ENCODE measurements at places on chromosomes 5 and 9.

DNA sequence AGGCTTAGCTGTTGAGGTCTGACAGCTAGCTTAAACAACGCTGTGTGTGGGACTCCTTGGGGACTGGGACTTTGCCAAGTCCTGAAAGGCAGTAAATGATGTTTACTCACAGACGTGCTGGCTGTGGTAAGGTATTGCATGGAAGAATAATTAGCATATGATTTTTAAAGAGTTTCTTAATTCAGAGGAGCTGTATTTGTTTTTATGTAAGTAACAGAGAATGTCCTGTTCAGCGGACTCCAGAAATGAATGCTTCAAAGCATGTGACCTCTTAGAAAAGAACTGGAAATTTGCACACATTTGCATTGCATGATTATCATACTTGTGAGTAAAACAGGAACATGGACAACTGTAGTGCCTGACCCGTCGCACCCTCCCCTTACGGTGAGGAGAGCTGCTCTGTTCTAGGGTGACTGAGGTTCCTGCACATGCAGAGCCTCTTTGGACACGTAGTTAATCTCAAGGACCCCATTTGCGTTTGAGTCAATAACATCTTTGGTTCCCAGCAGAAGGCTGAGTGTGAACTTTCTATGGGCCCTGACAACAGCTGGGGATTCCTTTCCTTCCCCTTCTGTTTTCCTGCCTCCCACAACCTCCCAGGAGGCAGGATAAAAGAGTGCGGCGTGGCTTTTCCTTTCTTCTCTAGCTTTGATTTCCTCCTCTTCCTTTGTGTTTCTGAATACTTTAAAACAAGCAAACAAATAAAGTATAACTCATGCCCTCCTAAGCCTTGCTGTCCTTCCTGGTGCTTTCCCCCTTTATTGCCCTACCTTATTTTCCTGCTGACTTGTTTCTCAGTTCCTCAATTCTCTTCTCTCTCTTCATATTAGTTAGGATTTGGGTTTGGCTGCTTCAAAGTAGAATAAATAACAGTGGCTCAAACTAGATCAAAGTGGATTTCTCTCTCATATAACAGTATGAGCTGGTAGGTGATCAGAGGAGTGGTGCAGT is 157.2 kb upstream of the CD180 start:
- DNase-seq = no peak

DNA sequence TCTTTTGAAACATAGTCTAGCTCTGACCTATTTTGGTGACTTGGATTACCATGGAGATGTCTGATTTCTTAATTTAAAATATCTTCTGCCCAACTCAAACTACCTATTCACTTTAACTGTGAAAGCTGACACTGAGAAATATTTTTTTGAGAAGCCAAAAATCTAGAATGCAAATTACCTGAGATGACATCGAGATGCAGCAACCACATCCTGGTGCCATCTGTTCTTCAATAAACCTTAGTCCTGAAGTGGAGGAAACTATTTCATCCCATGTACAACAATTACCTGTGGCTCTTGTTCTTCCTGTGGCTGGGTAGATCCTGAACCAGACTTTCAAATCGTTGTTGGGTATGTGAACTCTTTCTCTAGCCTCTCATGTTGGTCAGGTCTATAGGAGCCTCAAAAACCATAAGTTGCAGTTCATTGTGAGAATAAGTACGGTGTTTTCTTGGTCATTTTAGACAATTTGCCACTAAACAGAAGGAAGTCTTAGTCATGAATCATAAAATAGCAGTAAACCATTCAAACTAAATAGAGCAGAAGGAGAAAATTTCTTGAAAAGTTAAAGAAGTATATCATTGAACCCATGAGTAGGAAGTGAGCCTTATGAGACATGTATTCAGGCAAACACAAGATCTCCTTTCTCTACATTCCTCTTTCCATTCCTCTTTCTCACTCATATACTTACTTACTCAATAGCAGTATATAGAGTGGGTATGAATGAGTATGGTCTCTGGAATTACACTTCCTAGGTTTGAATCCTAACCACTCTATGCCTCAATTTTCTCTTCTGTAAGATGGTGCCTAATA is 176.0 kb downstream of the HMHB1 start:
- DNase-seq = no peak

DNA sequence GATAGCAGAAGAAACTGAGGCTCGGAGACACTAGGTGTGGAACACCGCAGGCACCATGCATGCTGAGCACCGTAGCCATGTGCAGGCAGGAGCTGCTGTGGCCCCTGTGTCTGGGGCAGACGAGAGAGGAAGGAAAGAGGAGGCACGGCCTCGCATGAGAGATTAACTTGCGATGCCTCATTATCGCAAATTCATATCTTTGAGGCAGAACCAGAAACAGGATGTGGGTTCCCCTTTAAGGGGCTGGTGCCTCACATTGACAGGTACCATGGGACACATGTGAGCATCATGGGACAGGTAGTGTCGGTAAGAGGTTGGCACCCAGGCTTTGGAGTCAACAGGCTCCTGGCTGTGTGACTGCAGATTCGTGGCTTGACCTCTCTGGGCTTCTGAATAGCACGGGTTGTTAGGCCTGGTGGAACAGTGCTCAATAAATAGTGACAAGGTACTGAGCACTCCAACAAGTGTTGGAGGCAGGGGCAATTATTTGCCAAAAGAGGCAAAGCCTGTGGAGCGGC is 40.8 kb downstream of the NAIF1 start:
- peak; percentile 41 for DNase-seq

DNA sequence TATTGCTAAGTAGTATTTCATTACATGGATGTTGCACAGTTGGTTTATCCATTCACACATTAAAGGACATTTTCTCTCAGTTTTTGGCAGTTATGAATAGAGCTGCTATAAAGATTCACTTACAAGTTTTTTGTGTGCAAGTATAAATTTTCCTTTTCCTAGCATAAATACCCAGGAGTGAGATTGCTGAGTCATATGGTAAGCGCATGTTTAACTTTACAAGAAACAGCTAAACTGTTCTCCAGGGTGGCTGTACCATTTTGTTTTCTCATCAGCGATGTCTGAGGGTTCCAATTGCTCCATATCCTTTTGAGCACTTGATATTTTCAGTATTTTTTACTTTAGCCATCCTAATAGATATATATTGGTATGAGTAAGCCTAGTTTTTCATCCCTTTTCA is 16.4 kb upstream of the ABCA1 start:
- no peak for DNase-seq

DNA sequence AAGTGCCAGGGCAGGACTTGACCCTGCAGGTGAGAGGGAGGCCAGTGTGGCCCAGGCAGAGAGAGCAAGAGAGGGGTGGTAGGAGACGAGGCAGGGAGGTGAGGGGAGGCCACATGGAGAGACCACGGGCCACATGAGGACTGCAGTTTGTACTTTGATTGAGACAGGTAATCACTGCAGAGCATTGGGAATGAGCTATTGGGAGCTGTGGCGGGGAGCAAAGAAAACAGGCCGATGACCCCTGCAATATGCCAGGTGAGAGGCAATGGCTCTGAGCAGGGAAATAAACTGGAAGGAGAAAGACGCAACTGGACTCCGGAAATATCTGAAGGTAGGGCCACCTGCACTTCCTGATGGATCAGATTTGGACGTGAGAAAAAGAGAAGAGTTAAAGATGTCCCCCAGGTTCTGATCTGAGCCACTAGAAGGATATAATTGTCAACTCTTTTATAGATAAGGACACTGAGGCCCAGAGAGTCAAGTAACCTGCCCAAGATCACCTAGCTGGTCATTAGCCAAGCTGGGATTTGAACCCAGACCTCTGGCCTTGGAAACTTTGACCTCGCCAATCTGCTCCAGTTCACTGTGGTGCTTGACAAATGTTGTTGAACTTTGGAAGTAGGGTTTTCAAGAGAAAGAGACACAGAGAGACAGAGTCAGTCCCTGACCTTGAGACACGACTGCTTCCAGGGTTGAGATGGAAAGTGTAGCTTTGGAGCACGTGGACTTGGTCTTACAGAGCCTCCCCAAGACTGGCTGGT is 42.3 kb downstream of the DUSP1 start:
- no peak for DNase-seq

DNA sequence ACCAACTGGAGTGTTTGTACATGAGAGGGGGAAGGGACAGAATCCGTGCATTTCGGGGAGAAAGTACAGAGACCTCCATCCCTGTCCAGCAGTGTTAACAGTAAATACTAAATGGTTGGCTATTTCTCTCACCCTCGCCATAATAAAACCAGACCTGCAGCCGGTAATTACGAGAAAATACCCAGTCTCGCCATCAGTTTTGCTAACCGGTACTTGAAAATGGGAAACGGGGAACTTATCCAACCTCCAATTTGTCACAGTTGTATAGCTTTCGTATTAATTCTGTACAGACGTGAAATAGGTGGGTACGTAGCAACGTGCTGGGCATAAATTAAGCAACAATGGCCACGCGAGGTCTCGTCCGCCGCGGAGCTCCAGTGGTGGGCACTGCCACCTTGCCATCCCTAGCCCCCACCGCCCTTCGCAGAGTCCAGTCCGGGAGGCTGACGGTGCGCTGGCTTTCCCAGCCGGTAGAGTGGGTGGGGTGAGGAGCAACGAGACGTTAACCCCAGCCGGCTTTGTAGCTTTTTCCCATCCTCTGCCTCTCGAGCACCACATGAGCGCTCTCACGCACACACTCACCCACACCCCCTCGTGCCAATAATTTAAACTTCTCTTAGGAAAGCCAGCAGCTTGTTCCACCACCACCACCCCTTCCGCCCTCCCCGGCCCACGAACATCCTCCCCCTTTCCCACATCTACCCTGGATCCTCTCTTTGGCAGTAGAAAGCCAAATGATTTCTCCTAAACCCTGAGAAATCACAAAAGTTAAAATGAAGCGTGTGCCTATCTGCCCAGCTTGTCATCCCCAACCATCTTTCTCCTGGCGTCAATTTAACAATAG is 1.8 kb downstream of the ELAVL2 start:
- no peak for DNase-seq

- DNase-seq = no peak
Observed at GRCh38 chr5:159891371-159891770, 24.9 kb upstream of the ADRA1B start.

DNA sequence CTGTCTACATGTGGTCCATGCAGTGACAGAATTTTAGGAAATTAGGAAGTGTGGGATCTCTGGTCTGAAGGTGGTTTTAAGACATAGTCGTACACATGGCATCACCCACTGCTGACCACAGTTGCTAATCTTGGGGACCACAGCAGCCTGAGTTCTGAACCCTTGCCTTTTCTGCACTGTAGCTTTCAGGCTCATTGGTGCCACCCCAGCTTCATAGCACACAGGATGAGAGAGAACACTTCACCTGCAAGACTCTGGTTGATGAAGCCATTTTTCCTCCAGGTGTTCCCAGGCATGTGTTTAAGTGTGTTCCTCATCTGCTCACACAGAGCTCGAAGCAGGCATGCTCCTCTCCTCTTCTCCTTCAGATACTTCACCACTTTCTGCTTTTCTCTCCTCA is 68.2 kb upstream of the S1PR3 start:
- no peak for DNase-seq

- no peak for DNase-seq
Observed at GRCh38 chr5:169580964-169581363, 2.6 kb upstream of the SPDL1 start.

DNA sequence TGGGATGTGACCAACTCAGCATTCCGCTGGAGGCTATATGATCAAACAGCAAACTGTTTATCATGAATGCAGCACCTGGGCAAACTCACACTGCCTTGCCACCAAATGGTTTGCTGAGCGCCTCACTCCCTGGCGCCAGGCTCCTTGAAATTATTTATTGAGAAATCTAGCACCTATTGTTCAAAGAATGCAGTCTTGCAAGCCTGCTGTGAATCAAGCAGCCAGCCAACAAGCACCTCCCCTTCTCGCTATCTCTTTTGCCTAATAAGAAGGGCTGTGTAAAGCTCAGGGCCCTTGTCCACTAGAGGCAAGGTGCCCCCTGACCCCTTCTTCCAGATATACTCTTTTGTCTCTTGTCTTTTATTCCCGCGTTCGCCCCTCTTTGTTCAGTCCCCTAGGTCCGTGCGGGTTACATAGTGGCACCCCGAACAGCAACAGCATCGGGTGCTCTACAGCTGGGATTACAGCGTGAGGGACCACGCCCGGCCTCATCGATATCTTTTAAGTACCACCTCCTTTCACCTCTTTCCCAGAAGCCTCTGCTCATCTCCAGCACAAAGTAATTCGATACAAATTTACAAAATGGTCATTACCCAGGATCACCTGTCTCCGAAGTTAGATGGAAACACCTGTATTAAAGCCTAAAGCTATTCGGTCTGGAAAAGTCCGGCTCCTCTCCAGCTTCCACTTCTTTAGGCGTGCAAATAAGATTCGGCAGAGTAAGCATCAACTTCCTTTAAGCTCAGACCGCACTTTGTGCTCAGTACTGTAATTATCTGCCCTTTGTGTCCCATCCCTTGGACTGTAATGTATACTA is 896 bp downstream of the RIGI start:
- DNase-seq = no peak

- no peak for DNase-seq
Observed at GRCh38 chr5:883475-884181, 9.0 kb downstream of the BRD9 start.

DNA sequence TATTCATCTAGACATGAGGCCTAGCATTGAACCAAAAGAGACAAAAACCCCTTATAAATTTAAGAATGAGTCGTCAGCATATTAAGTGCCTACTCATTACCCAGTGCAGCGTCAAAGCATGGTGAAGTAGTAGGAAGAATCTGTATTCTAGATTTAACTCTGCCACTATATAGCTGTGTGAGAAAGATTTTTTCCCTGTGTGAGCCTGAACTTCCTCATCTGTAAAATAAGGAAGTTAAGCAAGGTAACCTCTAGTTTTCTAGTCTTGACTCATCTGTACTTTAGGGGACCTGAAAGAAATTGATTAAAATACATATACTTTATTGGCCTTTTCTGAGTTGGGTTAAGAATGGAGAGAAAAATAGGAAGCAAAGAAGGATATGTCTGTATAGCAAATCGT is 82.1 kb upstream of the RUSC2 start:
- no peak for DNase-seq

DNA sequence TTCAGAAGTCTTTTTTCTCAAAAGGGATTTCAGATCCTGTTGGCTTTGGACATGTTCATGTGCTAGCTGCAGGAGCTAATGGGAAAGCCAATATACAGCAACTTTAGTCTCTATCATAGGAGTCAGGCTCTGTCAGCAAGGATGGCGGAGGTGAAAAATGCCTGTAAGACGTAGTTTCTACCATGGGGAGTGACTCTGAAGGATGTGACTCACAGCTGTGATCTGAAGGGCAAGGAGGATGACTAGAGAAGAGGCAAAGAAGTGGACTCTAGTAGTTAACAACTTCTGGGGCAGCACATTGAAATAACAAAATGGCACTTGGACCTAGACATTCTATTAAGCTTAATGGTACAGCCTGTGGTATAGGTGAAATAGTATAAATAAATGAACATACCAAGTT is 3.1 kb upstream of the NDUFS4 start:
- no peak for DNase-seq

GRCh38 chr9:92763721-92764380 is 782 bp downstream of the BICD2 start:
- no peak for DNase-seq

- no peak for DNase-seq
Observed at GRCh38 chr9:108041551-108041950, 552.0 kb upstream of the KLF4 start.

GRCh38 chr9:86842573-86842972 is 104.7 kb downstream of the GAS1 start:
- DNase-seq = no peak
